BJ (cell line): ENCODE measurements at places on chromosomes 2 and 18. TPM values are rescaled to one million over a fixed set of nuclear protein-coding genes. Genes with fewer than 3 reads are reported as not detected.

GRCh38 chr18:73638709-73639108, 508.9 kb downstream of the FBXO15 start:
- peak; percentile 19 for DNase-seq

GRCh38 chr18:32095900-32096229, 4.2 kb downstream of the RNF138 start:
- DNase-seq, result no peak

- peak; percentile 36 for DNase-seq
Observed at GRCh38 chr18:46051731-46052461, 20.2 kb downstream of the PSTPIP2 start.

- no peak for DNase-seq
Observed at GRCh38 chr2:233423552-233423860, 69.2 kb downstream of the DGKD start.

- no peak for DNase-seq
Observed at GRCh38 chr2:149310349-149310748, 20.0 kb upstream of the LYPD6 start.

The TRIM43 gene
- polyA plus RNA-seq, result not detected in 2 replicates

The KLHL30 gene
- polyA plus RNA-seq, result 0.29 and 0.58 TPM in 2 replicates

GRCh38 chr2:164746713-164747112, 94.9 kb downstream of the COBLL1 start:
- no peak for DNase-seq

The AQP12B gene
- polyA plus RNA-seq, result not detected in 2 replicates

DNA sequence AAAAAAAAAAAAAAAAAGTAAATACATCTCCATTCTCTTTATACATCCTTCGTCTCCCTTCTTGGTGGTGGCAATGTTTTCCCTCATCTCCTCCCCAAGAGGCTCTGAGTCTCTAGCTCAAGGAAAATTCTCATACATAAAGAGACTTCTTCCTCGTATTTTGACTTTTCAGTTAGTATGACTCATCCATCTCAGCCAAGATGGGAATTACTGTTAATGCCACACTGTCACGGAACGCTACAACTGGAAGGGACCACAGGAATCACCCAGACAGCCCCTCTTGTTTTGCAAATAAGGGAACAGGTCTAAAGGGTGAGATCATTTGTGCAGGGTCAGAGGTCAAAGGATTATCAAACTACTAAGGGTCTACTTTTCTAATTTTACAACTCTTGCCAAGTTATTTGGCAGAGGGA, 19.5 kb downstream of the NFE2L2 start:
- DNase-seq, result peak; percentile 81

The TACR1 gene
- 0.04 and 0.07 TPM in 2 replicates for polyA plus RNA-seq

DNA sequence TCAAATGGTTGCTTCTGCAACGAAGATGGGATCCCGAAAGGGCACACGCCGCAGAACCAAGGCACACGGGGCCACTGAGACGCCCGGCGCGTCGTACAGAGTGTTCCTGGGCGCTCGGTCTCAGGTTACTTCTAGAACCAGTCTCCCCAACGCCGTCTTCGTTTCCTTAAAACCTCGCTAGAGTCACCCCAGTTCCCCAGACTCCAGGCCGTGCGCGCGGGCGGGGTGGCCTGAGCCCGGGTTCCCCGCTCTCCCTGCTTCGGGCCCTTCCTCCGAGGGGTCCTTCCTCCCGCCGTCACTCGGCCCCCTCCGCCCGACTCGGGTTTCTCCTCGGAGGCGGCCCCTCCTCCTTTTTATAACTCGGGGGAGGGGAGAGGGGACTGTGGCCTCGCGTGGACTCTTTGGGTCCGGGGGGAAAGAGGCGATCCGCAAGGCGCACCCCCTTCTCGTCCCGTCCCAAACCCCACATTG, 774 bp upstream of the FZD7 start:
- DNase-seq, result no peak

The HOXD4 gene
- 0.12 and 0.28 TPM in 2 replicates for polyA plus RNA-seq

The CENPA gene
- 14.7 and 18.9 TPM in 2 replicates for polyA plus RNA-seq

The FBLN7 gene
- 1.6 and 3.7 TPM in 2 replicates for polyA plus RNA-seq

The TSPYL6 gene
- polyA plus RNA-seq, result not detected in 2 replicates

DNA sequence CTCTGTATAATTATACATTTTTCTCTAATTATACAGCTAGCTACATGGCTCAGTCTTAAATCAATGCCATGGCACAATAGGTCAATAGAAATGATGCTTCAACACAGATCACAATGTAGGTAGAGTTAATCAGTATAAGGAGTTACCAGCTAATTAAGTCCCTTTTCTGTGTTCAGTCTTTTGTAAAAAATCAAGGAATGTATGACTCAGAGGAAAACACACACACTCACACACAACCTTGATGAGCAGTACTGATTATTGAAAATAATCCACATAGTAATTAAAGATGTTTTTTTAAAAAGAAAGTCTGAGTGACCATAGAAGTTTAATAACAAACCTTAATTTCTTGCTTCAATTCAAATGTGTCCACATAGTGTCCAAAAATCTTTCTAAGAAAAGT, 691.3 kb downstream of the LRP1B start:
- DNase-seq, result no peak

The ALLC gene
- polyA plus RNA-seq, result not detected in 2 replicates

GRCh38 chr2:131027566-131028528, 65.4 kb downstream of the FAM168B start:
- no peak for DNase-seq

DNA sequence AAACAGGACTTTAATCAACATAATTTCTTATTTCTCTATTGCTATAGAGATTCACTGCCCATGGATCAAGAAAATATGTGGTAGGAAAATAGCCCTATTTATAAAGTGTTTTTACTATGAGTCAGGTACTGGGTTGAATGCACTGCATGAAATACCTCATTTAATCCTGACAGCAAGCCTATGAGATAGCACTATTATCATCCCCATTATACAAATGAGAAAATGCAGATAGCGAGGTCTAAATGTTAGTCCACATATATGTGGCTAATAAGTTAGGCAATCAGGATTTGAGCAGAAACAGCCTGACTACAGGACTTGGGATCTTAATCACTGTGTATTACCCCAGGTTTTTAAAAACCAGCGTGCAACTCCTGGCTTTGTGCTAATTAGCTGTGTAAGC, 8.5 kb upstream of the LYPD1 start:
- no peak for DNase-seq
